ENCODE measurements at places on chromosomes 7 and 10. TPM values are rescaled to one million over a fixed set of nuclear protein-coding genes. Genes with fewer than 3 reads are reported as not detected.

Gene SLC26A5
- 0.68 TPM for polyA plus RNA-seq

- no peak for DNase-seq
Measured at GRCh38 chr10:100038561-100039071, 28.9 kb upstream of the DNMBP start.

GRCh38 chr7:37419496-37419895 is 29.2 kb downstream of the ELMO1 start:
- DNase-seq = no peak

DNA sequence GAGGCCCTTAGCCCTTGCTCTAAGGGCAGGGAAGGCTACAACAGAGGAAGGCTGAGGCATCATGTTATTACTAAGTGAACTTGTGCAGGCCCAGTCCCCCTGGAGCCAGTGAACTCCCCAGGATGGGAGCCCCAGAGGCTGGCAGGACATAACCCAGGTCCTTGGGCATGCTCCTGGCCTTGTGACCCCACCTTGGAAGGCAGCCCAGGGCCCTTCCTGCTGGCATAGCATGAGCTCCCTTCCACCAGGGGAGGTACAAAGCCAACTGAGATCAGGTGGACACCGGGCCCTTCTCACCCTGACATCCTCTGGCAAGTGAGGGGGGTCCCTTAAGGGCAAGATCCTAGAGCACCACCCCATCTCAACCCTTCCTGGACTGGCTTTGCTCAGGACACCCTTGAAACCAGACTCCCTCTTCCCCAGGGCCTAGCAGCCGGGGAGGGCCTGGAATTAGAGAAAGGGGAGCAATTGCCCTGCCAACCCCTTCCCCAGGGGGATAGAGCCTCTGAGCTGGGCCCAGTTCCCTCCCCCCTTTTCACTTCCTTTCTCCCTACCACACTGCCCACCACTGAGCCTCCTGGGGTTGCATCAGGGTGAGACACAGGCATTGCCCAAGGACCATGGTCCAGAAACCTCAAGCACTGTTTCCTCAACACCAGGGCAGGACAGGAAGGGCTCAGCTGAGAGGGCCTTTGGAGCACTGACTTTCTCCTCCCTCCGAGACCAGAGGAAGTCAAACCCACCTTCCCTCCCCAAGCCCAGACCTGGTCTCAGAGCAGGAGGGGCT is 1.8 kb upstream of the VSIR start:
- DNase-seq = no peak

Measured in left lung (tissue), 14 donors.